NCI-H526 (cell line): ENCODE measurements at places on chromosomes 12 and 14.

GRCh38 chr12:76057326-76057725, 25.8 kb upstream of the PHLDA1 start:
- DNase-seq: no peak

- DNase-seq: no peak
Observed at GRCh38 chr12:85257671-85258070, 22.3 kb upstream of the ALX1 start.

DNA sequence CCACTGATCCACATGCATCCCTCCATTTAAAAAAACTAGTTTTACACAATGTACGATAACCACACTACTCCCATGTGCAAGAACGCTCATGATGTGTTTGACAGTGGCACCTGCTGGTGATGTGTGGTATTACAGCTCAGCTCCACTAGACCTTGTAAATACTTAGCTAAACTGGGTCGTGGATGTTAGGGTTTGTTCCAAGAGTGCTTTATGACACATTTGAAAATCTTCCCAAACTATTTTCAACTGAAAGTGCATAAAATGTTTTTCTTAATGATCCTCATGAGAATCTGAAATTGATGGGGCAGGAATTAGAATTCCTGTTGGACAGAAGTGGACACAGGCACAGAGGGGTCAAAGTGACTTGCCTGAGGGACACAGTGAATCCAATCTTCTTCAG, 99.2 kb downstream of the SCARB1 start:
- DNase-seq: peak; percentile 66

DNA sequence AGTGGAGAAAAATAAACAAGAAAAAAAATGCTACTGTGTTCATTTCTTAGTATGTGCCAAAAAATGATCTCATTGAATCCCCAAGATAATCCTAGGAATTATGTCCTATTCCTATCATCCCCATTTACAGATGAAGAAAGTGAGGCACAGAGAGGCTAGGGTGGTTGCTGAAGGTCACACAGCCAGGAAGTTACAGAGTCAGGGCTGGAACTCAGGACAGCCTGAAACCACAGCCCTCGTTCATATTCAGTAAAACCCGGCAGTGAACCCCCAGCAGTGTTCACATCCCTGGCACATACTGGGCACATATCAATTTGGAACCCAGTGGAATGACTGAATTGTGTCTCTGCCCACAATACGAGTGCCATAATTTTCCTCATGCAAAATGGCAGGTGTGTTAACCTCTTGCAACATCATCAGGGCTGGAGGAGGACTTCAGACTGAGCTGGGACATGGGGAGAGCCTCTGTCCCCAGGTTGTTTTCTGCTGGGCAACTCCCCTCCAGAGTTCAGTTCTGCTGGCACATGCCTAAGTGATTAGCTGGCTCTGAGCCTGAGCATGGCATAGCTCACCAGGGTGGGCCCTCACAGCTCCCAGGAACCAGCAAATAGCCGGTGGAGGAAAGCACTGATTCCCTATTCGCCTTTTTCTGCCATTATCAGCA, 2.0 kb upstream of the PPP1CC start:
- no peak for DNase-seq

GRCh38 chr14:27427796-27428195, 830.0 kb upstream of the NOVA1 start:
- DNase-seq: no peak
